ENCODE measurements at places on chromosomes 5 and 9.

DNA sequence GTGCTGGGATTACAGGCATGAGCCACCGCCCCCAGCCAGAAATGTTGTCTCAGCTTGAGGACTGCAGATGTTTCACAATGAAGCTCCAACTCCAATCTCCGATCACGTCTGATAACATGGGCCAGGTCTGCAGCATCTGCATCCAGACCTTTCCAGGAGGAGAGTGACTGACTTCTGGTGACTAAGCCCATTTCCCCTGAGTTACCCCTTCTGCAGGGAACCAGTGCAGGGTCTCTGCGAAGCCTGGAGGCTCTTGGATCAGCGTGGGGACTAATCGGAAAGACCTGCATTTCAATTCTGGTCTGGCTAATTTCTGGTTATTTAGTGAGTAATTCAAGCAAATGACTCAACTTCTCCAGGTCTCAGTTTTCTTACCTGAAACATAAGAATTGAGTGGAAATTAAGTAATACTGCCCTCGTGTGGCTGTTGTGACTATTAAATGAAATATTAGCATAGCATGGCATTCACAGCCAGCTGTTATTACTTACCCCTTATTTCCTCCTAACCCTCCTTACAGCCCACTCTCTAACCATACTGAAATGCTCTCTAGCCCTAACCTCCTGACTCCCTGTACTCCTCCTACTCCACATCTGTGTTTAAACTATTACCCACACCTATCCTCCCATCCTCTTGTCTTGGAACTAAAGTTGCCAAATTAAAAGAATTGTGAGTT lies 2.2 kb upstream of the GNPDA1 start:
- DNase-seq, result peak; percentile 83

GRCh38 chr9:119810645-119811429 lies 441.6 kb upstream of the BRINP1 start:
- no peak for DNase-seq

- peak; percentile 11 for DNase-seq
Observed at GRCh38 chr9:134442486-134443173, 116.4 kb downstream of the RXRA start.

DNA sequence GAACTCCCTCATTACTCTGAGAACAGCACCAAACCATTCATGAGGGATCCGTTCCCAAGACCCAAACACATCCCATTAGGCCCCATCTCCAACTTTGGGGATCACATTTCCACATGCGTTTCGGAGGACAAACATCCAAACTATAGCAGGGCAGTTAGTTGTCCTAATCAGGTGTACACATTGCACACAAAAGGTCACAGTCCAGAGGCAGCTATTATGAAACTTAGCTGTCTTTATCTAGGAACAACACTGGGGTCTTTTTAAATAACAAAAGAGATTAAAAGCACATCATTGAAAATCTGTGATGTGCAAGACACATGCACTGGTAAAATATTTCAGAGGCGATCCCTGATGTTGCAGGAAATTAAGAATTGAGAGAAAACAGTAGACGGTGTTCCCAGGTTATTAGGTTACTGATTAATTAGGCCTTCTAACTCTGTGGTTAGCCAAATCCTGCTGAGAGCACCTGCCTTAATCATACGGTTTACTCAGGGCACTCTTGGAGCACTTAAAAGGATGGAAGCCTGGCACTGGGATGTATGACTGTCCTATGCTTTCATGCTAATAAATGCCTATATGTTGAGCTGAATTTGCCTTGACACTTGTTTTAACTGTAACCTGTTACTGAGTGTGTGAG lies 1574.5 kb upstream of the WWC1 start:
- DNase-seq, result no peak
